Iris pigment epithelial cell (primary cell): ENCODE measurements at places on chromosomes 2 and 18.

GRCh38 chr2:228079194-228079593 is 102.3 kb downstream of the SPHKAP start:
- no peak for DNase-seq

- no peak for DNase-seq
Observed at GRCh38 chr2:239067196-239067865, 219.4 kb downstream of the TWIST2 start.

- DNase-seq: peak; percentile 66
Observed at GRCh38 chr2:203997980-203998809, 61.6 kb downstream of the ICOS start.

DNA sequence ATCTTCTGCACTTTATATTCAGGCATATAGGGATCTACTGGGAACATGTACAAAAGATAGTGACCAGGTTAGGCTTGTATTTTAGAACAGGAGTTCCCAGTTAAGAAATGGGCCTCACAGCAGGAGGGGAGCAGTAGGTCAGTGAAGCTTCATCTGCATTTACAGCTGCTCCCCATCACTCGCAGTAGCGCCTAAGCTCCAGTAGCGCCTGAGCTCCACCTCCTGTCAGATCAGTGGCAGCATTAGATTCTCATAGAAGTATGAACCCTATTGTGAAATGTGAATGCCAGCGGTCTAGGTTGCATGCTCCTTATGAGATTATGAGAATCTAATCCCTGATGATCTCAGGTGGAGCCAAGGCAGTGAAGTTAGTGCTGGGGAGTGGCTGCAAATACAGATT is 224.4 kb upstream of the CYRIA start:
- DNase-seq: no peak
